Astrocyte of the spinal cord (primary cell): ENCODE measurements at places on chromosomes 4 and X.

GRCh38 chrX:40444798-40445496 lies 135.8 kb upstream of the ATP6AP2 start:
- DNase-seq = no peak

DNA sequence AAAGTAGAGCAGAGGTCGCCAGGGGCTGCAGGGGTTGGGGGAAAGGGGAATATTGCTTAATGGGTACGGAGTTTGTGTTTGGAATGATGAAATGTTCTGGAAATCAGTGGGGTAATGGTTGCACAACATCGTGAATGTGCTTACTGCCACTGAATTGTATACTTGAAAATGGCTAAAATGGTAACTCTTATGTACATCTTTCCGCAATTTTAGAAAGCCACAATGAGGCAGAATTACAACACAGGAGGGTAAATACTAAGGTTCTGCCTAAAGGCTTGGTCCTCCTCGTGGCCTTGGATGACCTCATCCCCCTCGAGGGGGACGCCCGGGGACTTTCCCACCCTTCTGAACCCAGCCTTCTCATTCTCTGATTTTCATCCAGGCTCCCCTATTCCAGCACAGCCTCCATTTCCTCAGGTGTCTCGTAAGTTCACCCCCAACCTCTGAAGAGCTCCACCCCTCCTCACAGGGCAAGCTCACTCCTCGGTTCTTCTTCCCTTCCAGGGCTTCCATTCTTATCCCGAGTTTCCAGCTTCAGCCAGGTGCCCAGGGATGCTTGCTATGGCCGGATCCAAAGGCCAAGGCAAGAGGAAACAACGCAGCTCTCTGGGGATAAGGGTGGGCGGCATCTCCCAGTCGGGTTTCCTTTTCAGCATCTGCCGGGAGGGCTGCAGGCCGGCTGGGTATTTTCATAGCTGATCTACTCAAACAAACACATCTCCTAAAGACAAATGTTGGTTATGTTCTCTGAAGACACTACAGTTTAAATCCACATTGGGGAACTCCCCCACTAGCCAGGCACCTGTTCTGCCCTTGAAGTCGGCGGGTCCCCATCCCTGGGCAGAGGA lies 71.3 kb upstream of the ACSL1 start:
- DNase-seq = no peak

GRCh38 chrX:54641530-54641929 lies 111.5 kb downstream of the GNL3L start:
- DNase-seq = no peak

DNA sequence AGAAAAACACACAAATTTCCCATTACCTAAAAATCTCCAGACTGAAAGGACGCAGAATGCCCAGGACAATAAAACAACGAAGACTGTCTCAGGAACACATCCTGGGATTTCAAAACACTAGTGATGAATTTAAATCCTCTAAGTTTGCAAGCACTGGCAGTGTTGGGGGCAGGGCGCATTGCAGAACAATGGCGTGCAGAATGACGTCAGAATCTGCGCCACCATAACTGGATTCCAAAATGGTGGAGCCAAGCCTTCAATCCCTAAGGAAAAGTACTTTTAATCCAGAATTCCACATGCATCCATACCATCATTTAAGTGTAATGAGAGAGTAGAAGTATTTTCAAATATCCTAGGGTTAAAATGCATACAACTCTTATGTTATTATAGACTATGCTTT lies 679.1 kb downstream of the TRIML1 start:
- no peak for DNase-seq

GRCh38 chrX:72040506-72040905 lies 91.2 kb downstream of the RTL5 start:
- no peak for DNase-seq

DNA sequence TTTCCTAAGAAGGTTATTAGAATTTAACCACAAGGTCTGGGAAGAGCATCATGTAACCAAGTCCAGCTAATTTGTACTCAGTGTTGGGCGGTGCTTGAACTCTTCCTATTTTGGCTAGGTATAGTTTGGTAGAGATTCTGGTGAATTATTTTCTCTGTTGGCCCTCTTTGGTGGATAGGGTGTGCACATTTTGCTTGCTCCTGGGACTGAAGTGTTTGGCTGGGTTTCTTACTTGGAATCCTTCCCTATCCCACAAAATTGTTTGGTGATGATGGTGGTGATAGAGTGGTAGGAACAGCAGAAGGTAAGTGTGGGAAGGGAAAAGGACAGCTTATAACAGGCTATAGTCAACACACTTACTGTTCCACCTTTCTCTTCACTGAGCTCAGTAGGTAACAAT lies 194.8 kb upstream of the GPC4 start:
- peak; percentile 47 for DNase-seq

DNA sequence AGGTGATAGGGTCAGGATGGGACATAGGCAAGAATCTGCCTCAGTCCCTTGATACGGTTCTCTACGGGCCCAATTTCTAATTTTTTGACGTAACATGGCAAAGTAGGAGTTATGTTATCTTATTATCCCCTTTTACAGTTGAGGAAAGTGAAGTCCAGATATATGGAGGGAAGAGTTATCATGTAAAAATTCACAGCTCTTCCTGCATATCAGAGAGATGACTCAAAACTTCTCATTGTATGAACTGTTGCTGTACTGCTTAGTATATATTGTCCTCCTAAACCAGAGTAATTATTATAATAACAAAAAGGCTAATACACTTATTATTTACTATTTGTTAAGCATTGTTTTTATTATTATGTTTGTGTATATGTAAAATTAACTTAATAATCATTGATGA lies 260.5 kb upstream of the IGFBP7 start:
- no peak for DNase-seq

GRCh38 chr4:155208258-155209054 lies at the start of gene NPY2R:
Gene NPY2R, plus strand, starts transcription at chr4:155208636. Its CDS starts 5,304 bp downstream, at chr4:155213940.
- no peak for DNase-seq

- DNase-seq = no peak
These were observed 9.8 kb upstream of the DCLK2 start for GRCh38 chr4:150068300-150068960.

DNA sequence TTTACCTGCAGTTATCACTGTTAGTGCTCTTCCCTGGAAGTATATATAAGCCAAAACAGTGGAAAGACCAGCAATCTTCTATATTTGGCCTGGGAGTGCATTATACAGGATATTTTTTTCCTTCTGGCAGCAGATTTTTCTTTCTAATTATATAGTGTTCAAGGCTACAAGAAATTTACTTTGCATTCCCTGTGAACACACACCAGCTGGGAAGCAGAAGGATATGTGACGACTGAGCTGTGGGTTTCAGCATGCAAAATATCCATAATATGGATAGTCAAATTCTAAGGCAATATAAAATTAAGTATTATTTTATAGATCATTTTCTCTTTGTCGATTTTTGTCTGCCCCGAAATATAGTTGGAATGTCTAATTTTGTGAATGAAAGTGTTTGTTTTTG lies 31.2 kb downstream of the GUCY1B1 start:
- no peak for DNase-seq

DNA sequence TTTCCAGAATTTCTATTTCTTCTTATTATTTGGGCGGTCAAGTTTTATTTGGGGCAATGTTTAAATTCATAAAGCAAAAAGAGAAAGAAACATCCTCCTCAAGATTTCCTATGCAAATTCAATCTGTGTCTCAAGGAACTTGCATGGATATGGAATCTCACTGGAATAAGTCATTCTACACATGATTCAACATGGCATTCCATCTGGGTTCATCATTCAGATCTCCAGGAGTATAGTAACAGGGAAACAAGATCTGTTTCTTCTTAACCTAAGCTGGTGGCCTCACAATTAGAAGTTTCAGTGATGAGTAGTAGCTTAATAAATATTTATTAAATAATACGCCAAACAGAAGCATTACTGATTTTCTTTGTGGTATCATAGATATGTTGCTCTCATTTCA lies 19.8 kb downstream of the KLHL34 start:
- peak; percentile 37 for DNase-seq

- DNase-seq = peak; percentile 38
These were observed 562.3 kb upstream of the DIPK2B start for GRCh38 chrX:45762699-45763647.

DNA sequence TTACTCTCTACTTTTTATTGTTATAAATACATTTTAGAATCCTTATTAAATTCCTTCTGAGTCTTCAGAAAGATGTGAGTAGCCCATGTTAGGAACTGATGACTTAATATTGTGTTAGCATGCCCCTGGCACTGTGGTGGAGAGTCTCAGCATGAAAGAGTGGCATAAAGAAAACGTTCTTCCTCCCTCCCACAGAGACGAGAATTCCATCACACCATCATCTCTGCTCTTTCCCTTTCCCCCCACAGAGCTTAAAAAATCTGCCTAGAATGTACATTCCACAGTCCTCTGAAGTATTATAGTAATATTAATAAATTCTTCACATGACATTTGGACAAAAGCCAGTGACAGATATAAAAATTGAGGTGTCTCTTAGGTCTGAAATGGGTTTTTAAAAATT lies 117.8 kb upstream of the DKK2 start:
- peak; percentile 41 for DNase-seq

DNA sequence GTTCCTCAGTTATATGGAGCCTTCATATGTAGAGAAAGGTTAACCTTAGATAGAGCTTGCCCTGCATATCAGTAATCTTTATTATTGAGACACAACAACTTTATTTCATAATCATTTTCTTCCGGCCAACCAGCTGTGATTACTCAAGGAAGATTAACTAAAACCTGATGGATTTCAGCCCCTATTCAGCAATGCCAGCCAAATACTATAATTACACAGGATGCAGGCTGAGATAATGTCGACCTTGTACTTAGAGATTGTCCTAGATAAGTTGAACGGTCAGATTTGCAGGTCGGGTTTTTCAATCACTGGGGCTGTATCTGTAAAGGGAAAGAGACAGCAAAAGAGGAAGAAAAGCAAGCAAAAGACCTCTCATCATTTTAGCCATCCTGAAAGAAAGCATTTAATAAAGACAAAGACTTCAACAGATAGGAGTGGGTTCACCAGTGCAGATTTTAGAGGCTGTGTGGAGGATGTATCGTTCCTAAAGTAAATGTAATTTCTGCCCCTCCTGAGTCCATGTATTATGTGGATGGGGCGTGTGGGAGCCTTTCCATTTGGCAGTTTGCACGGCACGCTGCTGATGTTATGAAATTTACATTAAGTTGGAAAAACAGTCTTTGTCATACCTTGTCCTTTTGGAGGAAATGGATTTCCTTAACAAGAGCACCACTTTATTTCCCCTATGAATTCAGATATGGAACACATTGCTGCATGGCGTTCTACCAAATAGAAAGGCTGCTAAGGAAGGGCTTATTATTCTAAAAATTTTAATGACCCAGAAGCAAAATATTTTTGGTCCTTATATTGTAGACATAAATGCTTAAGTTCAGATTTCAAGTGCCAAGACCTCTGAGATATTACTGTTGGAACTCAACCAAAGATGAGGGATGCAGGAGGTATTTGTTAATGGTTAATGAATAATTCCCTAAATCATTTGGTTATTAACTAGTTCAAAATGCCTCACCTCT lies 496.7 kb downstream of the SPRY1 start:
- DNase-seq = no peak

DNA sequence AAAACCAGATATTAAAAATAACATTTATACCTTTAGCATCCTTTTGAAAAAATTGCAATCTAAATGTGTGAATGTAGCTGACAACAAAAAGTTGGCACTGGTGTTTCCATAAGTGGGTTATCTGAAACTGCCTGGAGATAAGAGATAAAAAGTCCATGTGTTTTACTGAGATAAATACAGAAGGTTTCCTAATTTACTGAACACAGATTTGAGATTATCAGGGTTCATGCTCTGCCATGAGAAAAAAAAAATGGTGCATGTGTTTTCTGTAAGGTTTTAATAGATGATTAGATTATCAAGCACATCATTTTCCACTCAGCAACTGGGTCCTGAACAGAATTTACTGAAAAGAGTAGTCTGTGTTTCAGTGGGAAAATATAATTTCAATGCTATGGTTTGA lies 326.2 kb upstream of the SLIT2 start:
- DNase-seq = no peak

- DNase-seq = peak; percentile 43
These were observed 31.1 kb downstream of the SULT1E1 start for GRCh38 chr4:69828828-69829227.

GRCh38 chrX:17613979-17614588 lies 123.2 kb upstream of the SCML1 start:
- DNase-seq = peak; percentile 84

DNA sequence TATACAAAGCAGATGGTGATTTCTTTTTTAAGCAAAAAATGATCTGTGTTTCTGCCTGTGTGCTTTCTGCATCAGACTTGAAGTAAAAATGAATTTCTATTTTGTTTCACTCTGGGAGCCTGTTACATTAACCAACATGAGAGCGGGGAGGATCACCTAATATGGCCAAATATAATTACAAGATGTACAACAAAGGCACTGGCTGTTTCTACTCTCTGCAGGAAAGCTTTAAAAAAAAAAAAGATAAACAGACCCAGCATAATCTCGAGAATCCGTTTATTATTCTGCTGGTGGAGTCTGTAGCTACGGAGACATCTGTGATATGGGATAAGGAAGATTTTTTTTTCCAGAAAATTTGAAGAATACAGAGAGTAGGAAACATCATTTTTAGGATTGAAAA lies 103.6 kb downstream of the COMMD8 start:
- DNase-seq = peak; percentile 25

GRCh38 chrX:45198301-45198700 lies 2.4 kb downstream of the DIPK2B start:
- DNase-seq = no peak

DNA sequence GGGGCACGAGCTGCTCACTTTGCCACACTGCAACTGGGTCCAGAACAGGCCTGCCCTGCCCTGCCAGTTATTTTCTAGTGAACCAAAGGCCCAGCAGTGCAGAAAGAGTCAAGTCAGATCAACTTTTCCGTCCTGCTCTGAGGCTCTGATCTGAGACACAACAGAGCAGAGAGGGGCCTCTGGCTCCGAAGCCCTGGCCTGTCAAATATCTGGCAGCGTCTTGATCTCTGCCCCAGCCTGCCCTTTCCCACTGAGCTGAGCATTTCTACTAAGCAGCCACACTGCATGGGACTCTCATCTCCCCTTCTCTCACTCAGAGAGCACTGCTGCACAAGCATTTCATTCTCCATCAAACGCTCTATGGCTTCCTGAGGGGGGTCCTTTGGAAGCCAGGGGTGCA lies 11.8 kb downstream of the IGFBP7 start:
- no peak for DNase-seq

GRCh38 chrX:120647127-120647526 lies 17.3 kb upstream of the C1GALT1C1 start:
- DNase-seq = peak; percentile 30

DNA sequence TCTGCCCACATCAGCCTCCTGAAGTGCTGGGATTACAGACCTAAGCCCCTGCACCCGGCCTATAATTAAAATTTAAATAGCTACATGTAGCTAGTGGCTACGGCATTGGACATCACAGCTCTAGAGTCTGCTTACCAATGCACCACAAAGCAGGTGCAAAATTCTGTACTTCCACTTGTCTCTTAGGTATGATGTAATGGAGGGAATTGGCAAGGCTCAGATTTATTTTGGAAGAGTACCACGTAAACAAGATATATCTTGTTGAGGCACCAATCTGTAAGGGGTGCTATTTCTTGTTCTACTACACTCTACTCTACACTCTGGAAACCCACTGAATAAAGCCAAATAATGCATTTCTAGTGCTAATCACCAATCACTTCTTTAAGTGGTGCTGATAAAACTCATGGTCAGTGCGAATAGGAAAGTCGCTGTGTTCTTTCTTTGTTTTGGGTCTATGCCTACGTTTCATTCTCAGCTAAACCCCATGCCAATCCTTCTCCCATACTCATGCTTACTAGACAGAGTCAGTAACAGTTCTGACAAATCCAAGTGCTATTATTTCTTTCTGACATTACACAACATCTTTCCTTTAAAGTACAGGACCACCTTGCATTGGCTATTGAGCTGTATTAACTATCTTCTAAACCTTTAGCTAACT lies 92.3 kb downstream of the GC start:
- no peak for DNase-seq

- peak; percentile 73 for DNase-seq
These were observed 16.5 kb upstream of the RHOH start for GRCh38 chr4:40180356-40180755.
